Stimulated activated CD8-positive, alpha-beta memory T cell treated with anti-CD3 and anti-CD28 coated beads, Interleukin-7, amount 100 ng/mL, for 48 hours (primary cell): ENCODE measurements at places on chromosomes 5 and 9.

DNA sequence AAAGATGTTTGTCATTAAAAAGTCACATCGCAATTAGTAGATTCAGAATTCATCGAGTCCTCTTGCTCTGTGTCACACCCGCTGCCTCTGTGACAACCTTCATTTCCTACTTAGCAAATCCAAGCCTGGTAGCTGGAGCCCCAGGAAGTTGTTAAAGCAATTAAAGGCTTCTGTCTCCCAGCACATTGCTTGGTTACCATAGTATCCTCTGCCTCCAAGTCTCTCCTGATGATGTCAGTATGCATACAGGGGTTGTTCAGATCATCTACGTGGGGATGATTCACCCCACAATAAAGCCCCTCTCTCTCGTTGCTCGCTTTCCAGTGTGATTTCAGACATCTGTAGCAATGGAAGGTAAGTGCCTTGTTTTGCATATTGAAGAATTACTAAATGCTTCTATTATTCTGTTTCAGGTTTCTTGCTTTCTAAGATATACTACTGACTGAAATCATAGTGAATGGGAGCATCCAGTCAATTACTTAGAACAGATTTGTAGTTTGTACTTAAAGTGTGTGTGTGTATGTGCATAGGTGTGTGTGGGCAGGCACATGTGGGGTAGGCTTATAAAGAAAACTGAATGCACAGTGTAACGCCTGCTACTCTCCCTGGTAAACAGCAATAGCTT, 52.9 kb downstream of the PAM start:
- no peak for DNase-seq

GRCh38 chr9:34693560-34693959, 2.5 kb upstream of the CCL19 start:
- no peak for DNase-seq

GRCh38 chr5:91438871-91439270, 55.8 kb upstream of the ARRDC3 start:
- no peak for DNase-seq

GRCh38 chr9:127869310-127870152, 7.9 kb downstream of the AK1 start:
- DNase-seq = peak; percentile 79

GRCh38 chr5:131533836-131534235, 101.2 kb downstream of the RAPGEF6 start:
- DNase-seq = no peak

DNA sequence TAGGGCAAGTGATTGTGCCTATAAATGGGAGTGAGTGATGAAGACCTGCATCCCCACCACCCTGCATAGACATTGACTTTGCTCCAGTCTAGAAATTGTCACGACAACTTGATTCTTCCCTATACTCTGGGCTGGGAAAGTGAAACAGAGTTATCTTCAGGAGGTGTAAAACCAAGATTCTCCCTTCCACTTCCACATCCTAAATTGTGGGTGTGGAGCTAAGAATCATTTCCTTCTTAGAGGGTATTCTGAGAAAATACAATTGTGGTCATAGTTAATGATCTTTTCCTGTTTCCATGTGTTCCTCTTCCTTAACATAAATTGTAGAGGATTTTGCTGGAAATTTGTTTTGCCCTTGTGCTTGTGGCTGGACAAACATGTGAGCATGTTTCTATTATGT, 96.8 kb upstream of the PJA2 start:
- DNase-seq = no peak

DNA sequence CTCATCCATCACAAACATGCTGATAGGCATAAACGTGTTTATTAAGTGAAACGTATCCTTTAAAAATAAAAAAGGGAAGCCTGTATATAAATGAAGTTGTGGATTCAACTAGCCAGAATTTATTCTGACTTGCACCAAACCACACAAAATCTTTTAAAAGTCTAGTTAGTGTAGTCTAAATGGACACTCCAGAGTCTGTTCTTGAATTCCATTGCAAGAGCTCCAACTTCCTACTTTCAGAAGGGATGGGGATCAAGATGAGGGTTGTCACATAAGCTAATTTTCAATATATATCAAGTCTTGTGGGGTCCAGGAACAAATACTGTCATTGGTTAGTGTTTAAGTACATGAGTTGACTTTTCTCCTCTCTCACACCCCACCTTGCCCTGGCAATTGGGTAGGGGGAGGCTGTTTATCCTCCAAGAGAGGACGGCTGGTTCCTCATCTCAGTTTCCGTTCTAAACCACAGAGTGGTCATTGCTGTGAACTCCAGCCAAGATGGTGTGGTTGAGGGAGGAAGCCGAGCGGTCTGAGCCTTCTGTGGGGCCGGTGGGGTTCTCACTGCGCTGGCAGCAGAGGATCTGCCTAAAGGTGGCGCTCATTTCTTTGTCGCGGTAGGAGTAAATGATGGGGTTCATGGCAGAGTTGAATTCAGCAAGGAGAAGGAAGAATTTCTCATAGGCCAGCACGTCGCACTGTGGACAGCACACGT, 163.2 kb downstream of the LPAR1 start:
- no peak for DNase-seq

DNA sequence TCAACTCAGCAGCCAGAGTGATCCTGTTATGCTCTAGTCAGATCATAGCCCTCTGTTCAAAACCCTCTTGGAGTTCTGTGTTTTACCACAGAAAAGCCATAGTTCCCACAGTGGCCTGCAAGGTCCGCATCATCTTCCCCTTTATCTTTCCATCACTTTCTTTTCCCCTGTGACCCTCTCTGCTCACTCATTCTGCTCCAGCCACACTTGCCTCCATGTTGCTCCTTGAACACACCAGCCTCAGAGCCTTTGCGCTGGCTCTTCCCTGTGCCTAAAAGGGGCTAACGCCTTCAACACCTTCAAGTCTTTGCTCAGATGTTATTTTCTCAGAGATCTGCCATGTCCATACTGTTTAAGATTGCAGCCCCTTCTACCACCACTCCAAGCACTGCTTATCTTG, 26.3 kb downstream of the CSF2 start:
- DNase-seq = no peak

GRCh38 chr9:5430912-5431311, 6.8 kb downstream of the PLGRKT start:
- no peak for DNase-seq

- DNase-seq = no peak
These were observed 395 bp downstream of the TLN1 start for GRCh38 chr9:35731415-35732184.

- peak; percentile 68 for DNase-seq
These were observed 752 bp upstream of the ANKH start for GRCh38 chr5:14872070-14872989.

DNA sequence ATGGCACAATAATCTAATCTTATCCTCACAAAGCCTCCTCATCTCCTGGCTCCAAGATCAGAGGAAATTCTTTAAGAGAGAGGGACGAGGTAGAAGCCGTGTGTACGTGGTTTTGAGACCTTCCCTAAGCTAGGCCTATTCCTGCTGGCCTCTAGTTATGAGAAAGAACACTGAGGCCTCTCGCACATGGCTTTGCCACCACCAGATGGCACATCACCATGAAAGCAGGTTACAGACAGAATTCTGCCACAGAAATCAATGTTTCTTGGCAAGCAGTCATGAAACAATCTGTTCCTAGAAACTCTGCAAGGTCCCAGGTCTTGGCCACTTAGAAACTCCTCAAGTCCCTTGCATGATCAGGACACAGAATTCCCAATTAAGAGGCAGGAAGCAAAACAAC, 268.2 kb upstream of the TAS2R1 start:
- DNase-seq = no peak
